ENCODE measurements at places on chromosomes 11 and 22. TPM values are rescaled to one million over a fixed set of nuclear protein-coding genes. Genes with fewer than 3 reads are reported as not detected.

The C11orf86 gene
- total RNA-seq: not detected

The ABCC8 gene
- total RNA-seq: not detected

The KLHL22 gene
- total RNA-seq: 16.3 TPM

The AASDHPPT gene
- 41.6 TPM for total RNA-seq

The NXPE1 gene
- total RNA-seq: not detected

The KIRREL3 gene
- not detected for total RNA-seq

The VPS26B gene
- 35.6 TPM for total RNA-seq

DNA sequence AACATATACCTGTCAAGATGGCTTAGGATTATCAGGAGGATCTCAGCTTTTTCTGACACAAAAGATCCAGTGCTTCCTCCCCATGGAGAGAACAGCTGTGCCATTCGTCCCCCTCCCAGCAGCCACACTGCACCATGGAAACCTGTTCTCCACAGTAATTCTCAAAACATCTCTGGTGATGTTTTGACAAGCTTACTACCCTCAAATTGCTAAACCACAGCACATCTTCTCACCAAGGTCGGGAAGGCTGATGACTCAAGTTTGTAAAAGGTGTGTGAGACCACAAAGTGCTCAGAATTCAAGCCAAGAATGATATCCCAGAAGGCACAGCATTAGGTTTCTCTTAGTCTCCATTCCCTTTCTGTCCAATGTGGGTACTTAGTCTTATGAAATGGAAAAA is 3.9 kb upstream of the RAB38 start:
- H3K27ac ChIP-seq: no peak overlapping the region
- H3K4me3 ChIP-seq: no peak overlapping the region
- H3K27me3 ChIP-seq: peaks cover 13% of the 10 kb centered on the region
- H3K4me1 ChIP-seq: peaks cover 35% of the 10 kb centered on the region
- H3K36me3 ChIP-seq: no peaks in the 10 kb centered on the region

DNA sequence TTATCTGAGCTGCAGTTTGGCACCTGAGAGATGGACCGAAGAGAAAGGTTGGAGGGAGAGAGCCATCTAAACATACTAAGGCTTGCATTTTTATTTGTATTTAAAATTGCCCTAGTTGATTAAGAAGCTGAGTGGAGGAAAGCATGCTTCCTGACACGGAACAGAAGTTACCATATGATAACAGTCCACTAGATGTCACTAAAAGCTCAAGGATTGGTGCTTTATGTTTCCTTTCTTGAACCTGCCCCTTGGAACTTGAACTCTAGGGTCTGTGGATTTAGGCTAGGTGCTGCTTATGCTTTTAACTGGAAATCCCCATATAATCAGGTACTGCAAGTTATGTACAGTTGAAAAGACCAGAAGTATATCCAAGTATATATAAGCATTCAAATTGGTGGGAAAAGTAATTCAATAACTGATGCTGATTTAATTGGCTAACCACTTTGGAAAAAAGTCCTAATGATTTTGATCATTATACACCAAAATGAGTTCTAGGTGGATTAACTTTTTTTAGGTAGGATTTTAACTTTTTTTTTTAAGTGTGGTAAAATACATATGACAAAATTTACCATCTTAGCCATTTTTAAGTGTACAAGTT is 9.5 kb downstream of the RBMXL2 start:
- no peaks in the 10 kb centered on the region for H3K4me1 ChIP-seq
- H3K27me3 ChIP-seq: peaks cover 6% of the 10 kb centered on the region
- no peak for DNase-seq

DNA sequence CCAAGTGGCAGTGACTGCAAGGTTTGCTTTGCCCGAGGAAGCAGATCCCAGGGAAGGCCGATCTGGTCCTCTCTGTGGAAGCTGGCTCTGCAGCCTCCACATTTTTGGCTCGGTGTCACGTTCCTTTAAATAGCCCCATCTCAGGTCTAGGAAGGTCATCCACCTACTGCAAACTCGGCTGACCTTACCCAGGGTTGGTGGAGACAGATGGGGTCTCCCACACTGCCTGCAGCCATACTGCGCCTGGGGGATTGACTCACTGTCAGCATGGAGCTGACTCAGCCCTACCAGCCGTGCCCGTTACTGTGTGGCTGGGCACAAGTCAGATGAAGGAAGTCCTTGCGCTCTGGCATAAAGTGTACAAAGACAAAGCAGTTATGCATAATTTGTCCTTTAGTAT is 16.9 kb downstream of the CDPF1 start:
- DNase-seq: no peak
- no peak overlapping the region for H3K27ac ChIP-seq
- no peaks in the 10 kb centered on the region for H3K36me3 ChIP-seq
- H3K4me1 ChIP-seq: peaks cover 2% of the 10 kb centered on the region
- H3K4me3 ChIP-seq: no peak overlapping the region
- H3K27me3 ChIP-seq: no peaks in the 10 kb centered on the region

DNA sequence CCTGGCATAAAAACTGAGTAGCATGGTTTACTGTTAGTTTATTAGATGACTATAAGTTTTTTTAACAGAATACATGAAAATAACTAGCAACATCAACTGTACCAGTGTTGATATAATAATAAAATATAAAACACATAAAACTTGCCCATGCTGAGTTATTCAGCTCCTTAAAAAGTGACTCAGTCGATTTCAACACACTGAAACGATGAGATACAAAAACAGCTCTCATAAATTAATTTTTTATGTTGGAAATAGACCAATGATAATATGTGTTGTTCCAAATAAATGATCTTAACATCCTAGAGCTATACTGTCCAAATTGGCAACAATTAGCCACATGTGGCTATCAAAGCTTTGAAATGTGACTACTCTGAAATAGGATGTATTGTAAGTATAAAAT is 15.9 kb downstream of the PDGFD start:
- no peaks in the 10 kb centered on the region for H3K27me3 ChIP-seq
- no peaks in the 10 kb centered on the region for H3K4me1 ChIP-seq
- no peak overlapping the region for H3K4me3 ChIP-seq
- DNase-seq: no peak
- H3K27ac ChIP-seq: no peak overlapping the region

DNA sequence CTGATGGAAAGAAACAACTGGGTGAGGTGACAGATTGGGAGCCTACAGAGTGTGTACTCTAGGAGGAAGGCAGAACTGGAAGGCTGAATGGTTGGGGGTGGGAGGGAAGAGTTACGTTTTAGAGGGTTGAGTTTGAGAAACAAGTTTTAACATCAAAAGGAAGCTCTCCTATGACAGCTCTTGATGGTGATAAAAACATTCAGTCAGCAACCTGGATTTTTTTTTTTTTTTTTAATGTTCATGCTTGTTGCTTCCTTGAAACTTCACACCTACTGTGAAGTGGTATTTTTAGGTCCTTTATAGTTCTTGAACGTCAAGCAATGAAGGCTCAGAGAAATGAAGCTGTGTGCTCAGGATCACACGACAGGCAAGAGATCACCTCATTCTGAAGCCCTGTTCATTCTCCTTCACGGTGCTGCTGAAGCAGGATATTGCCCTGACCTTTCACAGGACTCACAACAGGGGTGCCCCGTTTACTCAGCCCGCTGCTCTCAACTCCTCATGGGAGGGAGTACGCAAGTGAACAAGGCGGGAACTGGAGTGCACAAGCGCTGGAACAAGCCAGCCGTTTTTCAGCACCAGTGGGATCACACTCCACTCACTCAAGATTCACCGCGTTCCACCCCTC is 1.6 kb upstream of the TMEM109 start:
- peaks cover 14% of the 10 kb centered on the region for H3K36me3 ChIP-seq
- H3K27me3 ChIP-seq: no peaks in the 10 kb centered on the region
- H3K4me3 ChIP-seq: peak overlapping the region; percentile 90
- peak overlapping the region; percentile 97 for H3K27ac ChIP-seq
- peak; percentile 61 for DNase-seq
